Stimulated activated CD8-positive, alpha-beta memory T cell treated with anti-CD3 and anti-CD28 coated beads, Interleukin-4, amount 100 ng/mL, for 48 hours (primary cell): ENCODE measurements at places on chromosomes 12 and 14.

DNA sequence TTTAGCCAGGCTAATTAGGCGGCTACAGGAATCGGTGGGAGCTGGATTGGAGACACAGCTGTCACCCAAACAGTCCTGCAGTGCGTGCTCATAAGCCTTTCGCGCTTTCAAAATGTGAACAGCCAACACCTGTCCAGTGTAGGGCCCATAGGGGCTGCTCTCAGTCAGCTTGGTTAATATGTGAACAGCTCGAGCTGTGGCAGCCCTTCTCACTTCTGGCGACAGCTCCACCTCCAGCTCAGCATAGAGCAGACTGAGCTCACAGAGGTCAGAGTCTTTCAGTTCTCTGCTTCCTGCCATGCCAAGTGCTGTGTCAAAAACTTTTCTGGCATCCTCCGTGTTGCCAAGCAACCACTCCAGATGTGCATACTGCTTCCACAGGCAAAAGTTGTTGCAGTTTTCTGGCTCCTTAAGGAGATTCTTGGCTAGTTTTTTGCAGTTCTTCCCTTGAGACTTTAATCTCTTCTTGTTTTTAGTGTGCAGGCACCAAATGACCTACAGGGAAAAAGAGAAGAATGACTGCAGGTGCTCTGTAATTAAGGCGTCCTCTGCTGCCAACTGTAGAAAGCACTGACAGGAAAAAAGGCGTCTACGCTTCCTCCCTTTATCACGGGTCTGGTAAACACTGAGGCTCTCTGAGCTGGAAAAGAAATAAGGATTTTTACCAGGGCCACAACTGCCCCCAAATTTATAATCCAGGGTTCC lies 32.5 kb downstream of the PSMC1 start:
- DNase-seq: no peak

GRCh38 chr12:82176761-82177490 lies 181.3 kb downstream of the CCDC59 start:
- no peak for DNase-seq

DNA sequence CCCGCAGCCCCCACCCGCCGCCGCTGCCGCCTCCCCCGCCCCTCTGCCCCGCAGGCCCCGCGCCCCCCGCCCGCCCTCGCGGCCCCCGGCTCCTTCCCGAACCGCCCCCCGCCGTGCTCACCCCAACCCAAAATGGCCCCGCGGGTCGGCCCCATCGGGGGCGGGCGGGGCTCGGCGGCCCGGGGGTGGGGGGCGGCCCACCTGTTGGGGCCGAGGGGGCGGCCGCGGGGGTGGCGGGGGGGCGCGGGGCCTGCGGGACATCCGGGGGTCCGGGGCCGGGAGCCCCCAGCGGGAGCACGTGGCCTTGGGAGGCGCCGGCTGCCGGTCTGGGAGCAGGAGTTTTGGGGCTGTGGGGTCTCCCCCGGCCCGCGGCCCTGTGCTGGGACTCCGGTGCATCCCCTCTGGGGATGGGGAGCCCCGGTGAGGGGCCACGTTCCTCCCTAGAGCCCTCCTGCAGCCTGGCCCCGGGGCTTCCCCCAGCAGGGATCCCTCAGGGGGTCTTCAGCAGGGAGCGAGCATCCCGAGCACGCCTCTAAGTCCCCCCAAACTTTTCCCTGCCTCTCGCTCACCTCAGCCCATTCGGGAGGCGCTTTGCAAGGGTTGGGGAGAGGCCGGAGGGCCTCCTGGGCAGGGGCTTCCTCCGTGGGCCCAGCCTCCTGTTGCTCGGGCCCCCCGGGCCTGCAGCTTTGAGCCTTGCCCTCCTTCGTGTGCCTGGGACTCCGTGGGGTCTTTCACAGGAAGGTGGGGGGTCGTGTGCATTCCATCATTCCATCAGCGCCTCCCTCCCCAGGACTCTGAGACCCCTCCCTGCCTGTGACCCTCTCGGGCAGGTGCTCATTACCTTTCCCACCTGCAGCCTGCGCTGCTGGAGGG lies 710 bp downstream of the MTA1 start:
- no peak for DNase-seq

DNA sequence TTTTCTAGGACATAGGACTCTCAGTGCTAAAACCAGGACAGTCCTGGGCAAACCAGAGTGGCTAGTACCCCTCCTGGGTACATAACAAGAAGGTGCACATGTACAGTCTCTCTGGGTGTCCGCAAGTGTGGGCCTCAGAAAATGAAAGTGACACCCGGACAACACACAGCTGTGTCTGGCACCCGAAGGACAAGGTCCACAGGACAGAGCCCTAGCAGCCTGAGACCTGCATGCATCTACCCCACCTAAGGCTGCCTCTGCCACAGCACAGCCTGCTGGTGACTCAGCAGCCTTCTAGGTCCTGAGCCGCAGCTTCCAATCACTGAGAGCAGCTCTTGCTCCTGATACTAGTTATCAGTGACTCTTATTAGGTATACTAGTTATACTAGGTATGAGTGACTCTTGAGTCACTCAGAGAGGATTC lies 784.1 kb upstream of the TBX3 start:
- no peak for DNase-seq

DNA sequence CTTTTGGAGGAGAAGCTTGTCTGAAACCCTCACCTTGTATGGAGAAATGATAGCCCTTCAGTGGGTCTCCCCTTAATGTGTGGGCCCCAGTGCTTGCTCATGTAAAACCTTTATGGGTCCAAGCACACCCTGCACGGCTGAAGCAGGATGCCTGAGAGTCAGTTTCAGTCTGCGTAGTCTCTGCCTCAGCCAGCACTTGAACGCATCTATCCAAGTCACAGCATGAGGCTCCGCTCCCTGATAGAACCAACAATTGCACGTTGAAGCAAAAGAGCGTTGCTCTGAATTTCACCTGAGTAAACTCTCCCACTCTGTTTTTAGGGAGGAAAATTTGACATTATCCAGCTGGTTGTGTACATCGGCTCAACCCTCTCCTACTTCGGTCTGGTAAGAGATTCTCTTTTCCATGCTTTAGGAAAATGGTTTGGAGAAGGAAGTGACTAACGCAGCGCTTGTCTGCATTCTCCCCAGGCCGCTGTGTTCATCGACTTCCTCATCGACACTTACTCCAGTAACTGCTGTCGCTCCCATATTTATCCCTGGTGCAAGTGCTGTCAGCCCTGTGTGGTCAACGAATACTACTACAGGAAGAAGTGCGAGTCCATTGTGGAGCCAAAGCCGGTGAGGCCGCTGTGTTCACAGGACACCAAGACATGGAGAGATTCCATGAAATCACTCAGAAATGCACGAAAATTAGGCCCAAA lies 33.0 kb upstream of the P2RX4 start:
- DNase-seq: no peak

- no peak for DNase-seq
Observed at GRCh38 chr14:76405627-76406026, 29.7 kb downstream of the ESRRB start.

DNA sequence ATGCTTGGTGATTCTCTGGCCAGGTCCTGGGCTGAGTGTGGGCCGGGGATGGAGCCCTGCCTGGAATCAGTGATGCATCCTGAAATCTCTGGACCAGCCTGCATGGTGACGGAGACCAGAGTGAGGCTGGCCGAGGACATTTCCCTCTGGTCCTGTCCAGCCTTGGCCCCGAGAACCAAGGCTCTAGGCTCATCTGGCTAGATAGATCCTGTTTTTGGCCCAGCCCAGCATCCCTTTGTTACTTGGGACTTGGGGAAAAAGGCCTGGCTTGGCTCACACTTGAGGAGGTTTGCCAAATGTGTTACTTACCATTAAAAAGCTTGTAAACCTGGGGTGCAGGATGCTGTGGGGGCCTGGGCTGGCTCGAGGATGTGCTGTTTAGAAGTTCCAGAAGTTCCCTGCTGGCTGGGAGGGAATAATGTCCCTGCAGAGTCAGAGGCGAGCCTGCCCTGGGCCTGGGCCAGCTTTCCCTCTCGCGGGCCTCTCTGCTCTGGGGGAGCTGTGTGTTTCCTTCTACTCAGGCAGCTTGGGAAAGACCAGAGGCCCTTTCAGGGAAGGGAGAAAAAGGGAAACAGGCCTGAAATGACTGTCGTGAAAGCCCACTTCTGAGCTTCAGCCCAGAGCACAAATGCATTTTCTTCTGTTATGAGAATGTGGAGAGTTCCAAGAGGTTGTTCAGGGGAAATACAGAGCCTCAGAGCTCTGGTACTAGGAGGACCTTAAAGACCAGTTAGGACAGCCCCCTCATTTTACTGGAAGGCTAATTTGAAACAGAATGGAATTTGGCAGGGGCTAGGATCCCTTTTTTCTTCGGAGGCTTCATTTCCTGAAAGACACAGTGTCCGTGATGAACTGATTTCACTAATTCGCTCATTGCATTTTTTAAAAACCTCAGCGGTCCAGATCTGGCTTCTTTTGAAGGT lies 47.2 kb upstream of the CTDSP2 start:
- DNase-seq: no peak

DNA sequence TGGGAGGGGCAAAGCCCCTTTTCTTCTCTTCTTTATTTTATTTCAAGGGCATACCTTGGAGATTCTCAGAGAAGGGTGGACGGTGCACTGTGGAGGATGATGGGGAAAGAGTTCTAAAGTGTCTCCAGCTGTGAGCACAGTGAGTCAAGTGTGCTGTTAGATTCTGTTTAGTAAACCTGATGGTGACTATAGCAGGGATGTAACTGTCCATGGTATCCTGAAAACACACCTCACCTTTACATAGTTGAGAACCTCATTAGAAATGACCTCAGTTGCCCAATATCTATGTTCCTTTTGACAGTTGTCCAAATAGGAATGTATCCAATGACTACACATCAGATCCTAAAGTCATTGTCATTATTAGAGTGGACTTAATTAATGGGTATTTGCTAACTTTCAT lies 38.0 kb downstream of the CNTN1 start:
- no peak for DNase-seq

- DNase-seq: no peak
Observed at GRCh38 chr12:59999291-59999690, 403.5 kb downstream of the SLC16A7 start.

DNA sequence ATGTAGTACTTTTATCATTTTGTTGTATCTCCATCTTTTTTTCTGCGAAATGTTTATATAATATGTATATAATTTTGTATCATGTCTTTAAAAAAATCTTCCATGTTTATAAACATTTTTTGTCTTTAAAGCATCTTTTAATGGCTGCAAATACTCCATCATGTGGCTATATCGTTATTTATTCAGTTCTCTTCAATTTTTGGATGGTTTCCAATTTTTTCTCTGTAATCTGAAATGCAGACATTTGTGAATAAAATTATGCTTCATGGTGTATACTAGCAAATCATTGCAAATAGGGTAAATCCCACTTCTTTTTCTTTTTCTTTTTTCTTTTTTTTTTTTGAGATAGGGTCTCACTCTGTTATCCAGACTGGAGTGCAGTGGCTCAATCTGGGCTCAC lies 54.0 kb downstream of the CPSF2 start:
- DNase-seq: no peak

- no peak for DNase-seq
Observed at GRCh38 chr14:97995038-97995437, 1197.9 kb downstream of the VRK1 start.

GRCh38 chr14:92754966-92755365 lies 6.5 kb upstream of the LGMN start:
- DNase-seq: no peak

DNA sequence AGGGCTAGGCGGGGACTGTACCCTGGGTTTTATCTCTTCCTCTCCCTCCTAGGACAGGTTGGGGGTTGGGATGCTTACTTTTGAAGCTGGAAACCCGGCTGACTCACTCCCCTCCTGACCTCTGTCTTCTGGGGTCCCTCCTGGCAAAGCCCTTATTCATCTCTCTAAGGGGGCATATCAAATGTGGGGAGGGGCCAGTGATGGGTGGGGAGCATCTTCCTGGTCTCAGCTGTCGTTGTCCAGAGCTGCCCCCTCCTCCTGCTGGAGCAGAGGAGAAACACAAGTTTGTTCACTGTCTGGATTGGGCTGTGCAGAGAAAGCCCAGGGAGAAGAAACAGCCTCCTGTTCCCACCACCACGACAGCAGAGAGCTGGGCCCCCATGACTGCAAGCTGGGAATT lies 85.8 kb downstream of the TNFAIP2 start:
- DNase-seq: no peak

DNA sequence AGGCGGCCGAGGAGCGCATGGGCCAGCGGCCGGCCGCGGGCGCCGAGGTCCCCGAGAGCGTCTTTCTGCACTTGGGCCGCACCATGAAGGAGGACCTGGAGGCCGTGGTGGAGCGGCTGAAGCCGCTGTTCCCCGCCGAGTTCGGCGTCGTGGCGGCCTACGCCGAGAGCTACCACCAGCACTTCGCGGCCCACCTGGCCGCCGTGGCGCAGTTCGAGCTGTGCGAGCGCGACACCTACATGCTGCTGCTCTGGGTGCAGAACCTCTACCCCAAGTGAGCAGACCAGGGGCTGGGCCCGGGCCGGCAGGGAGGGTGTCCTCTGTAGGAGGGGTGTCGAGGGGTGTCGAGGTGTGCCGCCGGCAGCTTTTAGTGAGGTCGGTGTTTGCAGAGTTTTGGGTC lies 4.1 kb downstream of the TNFAIP2 start:
- DNase-seq: no peak

- no peak for DNase-seq
Observed at GRCh38 chr14:86802726-86803125, 1190.3 kb downstream of the GALC start.

DNA sequence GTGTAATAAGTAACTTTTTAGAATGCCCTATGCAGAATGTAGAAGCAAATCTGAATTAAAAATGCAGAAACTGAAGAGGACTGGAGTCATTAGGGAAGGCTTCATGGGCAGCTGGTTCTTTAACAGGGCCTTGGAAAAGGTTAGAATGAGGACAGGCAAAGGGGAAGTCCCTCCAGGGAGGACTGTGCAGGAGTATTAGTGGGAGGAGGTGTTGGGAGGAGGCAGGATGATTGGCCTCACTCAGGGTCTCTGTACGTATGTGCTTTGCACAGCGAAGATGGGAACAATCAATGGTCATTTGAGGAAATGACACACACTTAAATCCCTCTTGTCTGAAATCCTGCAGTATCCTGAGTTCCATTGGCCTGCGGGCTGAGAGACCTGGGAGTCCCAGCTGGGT lies 119.7 kb downstream of the PTCSC3 start:
- DNase-seq: no peak

DNA sequence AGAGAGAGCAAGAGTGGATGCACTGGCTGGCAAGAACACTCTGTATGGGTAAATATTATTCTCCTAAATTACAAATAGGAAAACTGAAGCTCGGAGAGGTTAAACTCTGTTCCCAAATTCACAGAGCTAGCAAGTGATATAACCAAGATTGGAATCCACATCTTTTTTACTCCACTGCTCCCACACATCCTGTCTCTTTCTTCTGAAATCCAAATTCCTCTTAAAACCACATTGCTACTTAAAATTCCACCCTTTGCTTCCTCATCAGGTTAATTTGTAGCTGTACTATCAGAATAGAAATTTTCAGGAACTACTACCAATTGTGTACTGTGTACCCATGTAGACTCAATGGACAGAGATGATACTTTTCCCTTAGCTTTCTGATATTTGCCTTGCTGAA lies 74.4 kb downstream of the ARMH4 start:
- DNase-seq: no peak

GRCh38 chr14:46008348-46008747 lies 643.2 kb downstream of the RPL10L start:
- DNase-seq: no peak

GRCh38 chr12:48160807-48161206 lies 3.5 kb upstream of the ASB8 start:
- DNase-seq: no peak

GRCh38 chr12:49091056-49091835 lies 3.4 kb downstream of the DHH start:
- DNase-seq: no peak

GRCh38 chr14:47009615-47010014 lies 358.0 kb upstream of the RPL10L start:
- no peak for DNase-seq

- no peak for DNase-seq
Observed at GRCh38 chr12:115934046-115934445, 343.4 kb downstream of the MED13L start.

GRCh38 chr14:94114589-94115057 lies 4.1 kb downstream of the IFI27 start:
- peak; percentile 7 for DNase-seq
